NCI-H69 (cell line): ENCODE measurements at places on chromosomes 7 and 10.
A peak's percentile ranks its signal among the peaks of the same experiment; 100 is the strongest.

- peak; percentile 17 for DNase-seq
Measured at GRCh38 chr10:24873281-24873683, 79.1 kb downstream of the PRTFDC1 start.

DNA sequence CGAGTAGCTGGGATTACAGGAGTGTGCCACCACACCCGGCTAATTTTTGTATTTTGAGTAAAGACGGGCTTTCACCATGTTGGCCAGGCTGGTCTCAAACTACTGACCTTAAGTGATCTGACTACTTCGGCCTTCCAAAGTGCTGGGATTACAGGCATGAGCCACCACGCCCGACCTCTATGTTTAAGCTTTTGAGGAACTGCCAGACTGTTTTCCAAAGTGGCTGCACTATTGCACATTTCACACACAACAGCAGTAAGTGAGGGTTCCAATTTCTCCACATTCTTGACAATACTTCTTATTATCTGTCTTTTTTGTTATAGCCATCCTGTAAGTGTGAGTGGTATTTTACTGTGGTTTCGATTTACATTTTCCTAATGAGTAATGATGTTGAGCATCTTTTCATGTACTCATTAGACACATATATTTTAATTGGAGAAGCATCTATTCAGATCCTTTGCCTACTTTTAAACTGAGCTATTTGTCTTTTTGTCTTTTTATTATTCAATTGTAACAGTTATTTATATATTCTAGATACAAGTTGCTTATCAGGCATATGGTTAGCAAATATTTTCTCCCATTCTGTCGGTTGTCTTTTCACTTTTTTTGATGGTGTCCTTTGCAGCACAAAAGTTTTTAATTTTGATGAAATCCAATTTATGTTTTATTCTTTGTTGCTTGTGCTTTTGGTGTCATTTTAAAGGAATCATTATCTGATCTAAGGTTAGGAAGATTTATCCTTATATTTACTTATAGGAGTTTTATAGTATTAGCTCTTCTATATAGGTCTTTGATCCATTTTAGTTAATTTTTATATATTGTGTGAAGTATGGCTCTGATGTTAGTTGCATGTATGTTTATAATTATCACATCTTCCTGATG lies 12.8 kb upstream of the IRF5 start:
- DNase-seq: no peak

DNA sequence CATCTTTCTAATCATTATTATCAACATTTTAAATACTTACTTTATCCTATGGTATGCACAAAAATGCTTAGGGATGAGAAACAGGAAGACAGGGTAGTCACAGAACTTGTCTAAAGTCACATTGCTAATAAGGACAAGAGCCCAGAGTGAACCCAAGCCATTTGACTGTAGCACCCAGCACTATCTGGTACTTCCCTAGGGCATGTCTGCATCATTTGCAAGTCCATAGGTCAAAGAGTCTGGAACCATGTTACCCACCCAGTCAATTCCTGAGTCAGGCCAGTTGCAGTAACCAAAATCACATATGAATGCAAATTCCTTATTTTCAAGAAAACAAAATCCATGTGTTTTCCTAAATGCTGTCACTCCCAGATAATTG lies 19.1 kb downstream of the ASAH2 start:
- DNase-seq: no peak

DNA sequence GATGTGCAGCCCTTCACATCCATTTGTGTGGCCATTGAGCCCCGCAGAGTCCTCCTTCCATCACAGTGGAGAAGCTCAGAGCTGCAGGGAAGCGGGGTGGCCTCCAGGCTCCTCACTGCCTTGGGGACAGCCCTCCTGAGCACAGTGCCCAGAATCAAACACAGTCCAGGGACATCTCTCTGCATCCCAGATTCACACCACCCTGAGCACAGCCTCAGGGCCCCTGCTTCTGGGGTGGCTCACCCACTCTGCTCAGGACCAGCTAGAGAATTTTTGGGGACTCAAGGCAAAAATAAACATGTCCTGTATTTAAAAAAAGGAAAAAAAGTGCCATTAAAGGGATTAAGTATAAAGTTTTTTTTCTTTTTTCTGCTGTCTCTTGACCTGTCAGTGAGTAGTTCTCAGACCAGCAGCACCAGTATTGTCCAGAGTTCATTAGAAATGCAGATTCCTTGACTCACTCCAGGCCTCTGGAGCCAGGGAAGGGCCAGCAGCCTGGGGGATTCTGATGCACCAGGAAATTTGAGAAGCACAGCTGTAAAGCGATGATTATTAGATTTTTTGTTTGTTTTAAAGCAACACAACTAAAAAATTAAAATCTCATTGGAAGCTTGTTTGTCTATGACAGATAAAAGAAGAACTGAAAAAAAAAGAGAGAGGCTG lies 61.6 kb downstream of the ARHGAP22 start:
- no peak for DNase-seq

- DNase-seq: no peak
Measured at GRCh38 chr10:16995867-16996529, 133.6 kb downstream of the CUBN start.

- peak; percentile 50 for DNase-seq
Measured at GRCh38 chr10:16602104-16602775, 80.6 kb upstream of the C1QL3 start.

DNA sequence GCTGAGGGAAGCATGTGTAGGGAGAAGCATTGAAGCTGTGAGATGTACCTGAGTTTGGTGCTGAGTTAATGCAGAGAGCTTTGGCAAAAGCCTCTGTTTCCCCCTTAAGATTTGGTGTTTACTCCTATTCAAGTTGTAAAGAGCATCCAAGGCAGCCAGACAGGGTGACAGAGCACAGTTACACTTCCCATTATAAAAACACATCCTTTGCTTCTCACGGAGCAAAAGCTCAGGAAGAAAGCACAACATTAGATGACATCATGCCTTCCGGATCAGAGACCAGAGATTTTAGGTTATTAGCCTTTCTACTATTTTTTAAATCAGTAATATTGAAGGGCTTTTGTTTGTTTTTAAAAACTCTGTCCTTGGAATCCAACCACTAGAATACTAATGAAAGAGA lies 182.9 kb downstream of the DOCK4 start:
- no peak for DNase-seq

DNA sequence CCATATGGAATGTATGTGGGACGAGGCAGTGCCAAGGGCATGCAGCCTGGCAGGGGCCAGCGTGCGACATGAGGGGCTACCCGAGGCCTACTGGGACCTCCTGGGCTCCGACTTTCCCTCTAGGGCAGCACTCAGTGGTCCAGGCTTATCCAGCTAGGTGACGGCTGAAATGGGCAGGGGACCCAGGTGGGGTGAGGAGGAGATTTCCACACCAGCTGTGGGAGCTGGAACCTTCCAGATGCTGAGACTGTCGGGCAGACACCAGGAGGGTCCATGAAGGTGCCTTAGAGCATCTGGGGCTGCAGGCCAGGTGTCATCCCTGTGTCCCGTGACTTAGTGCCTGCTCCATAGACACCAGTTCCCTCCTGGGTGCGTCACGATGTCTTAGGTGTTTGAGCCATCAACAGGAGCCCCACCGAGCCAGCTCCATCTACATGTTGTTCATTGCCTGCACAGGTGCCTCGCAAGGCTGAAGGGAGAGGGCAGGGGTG lies 13.4 kb downstream of the ZNF316 start:
- no peak for DNase-seq

- no peak for DNase-seq
Measured at GRCh38 chr7:100951172-100951571, 1.8 kb downstream of the MUC3A start.

DNA sequence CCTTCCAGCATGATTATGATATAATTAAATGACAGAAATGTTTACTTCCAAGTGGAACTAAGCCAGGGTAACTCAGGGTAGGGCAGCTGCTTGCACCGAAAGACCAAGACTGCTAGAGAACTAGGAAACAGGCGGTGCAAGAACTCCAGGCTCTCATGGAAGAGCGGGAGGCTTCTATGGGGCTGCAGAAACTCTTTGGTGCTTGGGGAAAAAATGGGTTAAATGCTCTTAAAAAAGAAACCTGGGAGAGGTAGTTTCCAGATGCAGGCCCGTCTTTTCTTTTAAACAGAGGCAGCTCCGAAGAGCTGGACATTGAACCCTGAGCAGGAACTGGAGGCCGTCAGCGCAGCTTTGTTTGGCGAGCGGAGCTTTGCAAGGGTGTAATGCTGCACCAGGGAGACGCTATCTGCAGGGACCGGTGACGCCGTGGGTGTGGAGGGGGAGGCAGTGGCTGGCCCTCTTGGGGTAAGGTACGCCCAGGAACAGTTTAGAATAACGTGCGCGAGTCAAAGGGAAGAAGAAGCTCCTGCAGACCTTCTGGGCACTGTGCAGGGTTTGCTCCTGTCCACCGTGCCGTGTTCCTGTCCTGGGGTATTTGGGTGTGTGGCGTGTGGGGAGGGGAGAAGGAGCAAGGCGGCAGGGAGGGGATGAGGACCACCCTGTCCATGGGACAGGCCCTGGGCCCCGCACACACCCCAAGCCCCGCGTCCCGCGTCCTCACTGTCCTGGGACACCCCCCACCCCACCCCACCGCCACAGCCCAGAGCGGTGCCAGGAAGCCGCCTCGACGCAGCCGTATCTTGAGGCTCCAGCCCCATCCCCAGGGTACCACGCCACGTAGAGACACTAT lies 59.0 kb downstream of the EGFR start:
- no peak for DNase-seq

DNA sequence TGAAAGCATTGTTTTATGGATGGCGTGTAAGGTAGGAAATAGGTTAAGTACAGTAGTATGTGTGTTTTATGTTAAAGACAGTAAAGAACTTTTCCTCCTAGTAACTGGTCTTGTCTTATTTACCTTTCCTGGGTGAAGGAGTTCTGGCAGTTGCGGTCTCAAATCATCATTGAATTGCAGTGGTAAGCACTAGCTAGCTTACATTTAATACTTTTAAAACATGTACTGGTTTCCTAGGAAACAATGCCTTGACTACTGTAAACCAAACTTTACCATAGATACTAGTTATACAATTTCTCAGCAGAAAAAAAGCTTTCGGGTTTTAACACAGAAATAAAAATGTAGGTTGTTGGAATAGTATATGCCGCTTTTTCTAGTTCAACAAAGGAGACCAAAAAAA lies 37.7 kb downstream of the PRKG1 start:
- DNase-seq: no peak

GRCh38 chr10:28769091-28769604 lies 91.8 kb downstream of the BAMBI start:
- DNase-seq: peak; percentile 67

DNA sequence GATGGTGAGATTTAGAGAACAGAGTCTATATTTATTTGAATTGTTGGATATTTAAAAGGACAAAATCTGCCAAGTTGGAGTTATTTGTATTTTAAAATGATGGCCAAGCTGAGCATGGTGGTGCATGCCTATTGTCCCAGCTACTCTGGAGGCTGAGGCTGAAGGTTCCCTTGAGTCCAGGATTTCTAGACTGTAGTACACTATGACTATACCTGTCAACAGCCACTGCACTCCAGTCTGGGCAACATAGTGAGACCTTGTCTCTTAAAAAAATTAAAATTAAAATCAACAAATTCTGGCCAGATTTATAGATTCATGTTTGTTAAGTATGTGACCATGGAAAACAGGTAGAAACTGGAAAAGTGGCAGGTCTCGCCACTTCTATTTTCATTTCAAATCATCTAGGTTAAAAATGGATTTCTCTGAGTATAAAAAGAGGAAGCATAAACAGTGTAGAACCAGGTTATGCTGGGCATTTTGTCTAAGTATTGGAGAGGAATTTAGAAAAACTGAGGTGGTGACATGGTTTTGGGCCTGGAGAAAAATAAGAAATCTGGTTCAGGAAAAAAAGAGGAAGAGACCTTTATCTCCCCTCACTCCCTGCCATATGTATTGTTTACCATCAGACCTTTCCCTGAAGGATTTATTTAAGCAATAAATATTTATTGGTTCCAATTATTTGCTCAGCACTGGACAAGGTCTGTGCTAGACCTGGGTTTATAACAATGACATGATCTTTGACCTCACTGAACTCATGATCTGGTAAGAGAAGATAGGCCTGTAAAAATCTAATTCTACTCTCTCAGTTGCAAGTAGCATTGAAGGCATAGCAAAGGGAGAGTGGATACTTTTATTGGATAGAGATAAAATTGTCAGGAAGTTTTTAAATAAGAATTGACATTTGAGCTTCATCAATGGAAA lies 134.2 kb downstream of the TSPAN12 start:
- DNase-seq: no peak

DNA sequence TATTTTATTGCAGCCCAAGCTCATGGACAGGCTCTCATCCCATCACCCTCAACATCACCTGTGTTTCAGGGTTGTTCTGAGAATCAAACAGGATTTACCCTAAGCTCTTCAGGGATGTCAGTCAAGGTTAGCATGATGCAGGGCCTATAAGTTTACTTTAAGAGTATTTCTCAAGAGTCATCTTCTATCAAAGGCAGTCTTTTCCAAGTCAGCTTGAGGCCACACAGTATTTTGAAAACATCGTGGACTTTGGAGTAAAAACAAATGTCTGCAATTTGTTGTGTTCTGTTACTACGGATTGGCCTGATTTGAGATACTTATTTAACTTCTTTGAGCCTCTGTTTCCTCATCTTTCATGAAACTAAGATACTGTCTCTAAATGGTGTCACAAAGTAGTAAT lies 42.0 kb upstream of the NRP1 start:
- no peak for DNase-seq

DNA sequence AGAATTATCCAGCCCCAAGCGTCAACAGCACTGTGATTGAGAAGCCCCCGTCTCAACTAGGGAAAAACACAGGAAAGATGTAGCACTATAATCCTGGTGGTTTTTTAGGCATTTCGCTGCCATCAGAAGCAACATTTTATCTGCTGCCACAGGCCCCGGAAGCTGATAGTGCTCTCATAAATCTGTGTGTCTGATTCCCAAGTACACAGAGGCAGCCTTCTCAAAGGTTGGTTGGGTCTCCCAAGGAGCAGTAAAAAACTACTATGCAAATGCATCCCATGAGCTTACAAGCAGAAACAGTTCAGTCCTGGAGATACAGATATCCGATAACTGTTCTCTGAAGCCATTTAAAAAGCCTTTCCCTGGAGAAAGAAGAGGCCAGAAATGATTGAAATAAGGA lies 45.8 kb upstream of the LYZL1 start:
- DNase-seq: no peak

- no peak for DNase-seq
Measured at GRCh38 chr7:134844200-134844599, 64.8 kb downstream of the CALD1 start.

- no peak for DNase-seq
Measured at GRCh38 chr7:25515633-25516275, 287.5 kb upstream of the NPVF start.

DNA sequence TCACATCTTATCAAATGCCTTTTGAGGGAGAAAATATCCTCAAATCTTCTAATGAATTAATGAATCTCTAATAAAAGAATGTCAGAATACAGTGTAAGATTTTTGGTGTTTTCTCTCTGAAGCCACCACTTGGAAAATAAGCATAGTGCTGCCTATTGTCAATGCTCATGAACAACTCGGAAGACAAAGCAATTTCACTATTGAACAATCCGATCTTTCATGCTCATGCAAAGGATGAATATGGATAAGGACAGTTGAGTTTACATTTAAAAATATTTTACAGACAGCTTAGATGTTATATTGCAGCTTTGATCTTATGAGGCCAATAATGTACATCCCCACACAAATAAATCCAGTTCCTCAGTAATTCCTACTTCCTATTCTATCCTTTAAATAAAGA lies 40.6 kb downstream of the MAGI2 start:
- DNase-seq: no peak

- DNase-seq: peak; percentile 49
Measured at GRCh38 chr10:11918384-11918783, 95.2 kb downstream of the PROSER2 start.
